SJCRH30 (cell line): ENCODE measurements at places on chromosomes 5 and 9. TPM values are rescaled to one million over a fixed set of nuclear protein-coding genes. Genes with fewer than 3 reads are reported as not detected.

GRCh38 chr5:123155446-123155960, 66.5 kb downstream of the PRDM6 start:
- no peak overlapping the region for H3K4me3 ChIP-seq
- H3K36me3 ChIP-seq, result no peaks in the 10 kb centered on the region
- no peaks in the 10 kb centered on the region for H3K27me3 ChIP-seq
- H3K4me1 ChIP-seq, result peaks cover 9% of the 10 kb centered on the region; the same call in 1 of the 2 replicates

GRCh38 chr9:81416476-81417298, 272.7 kb downstream of the TLE1 start:
- no peaks in the 10 kb centered on the region for H3K36me3 ChIP-seq
- H3K4me1 ChIP-seq, result peaks cover 27% of the 10 kb centered on the region

Gene ADAMTSL1
- 2.5 and 3.3 TPM in 2 replicates for total RNA-seq

DNA sequence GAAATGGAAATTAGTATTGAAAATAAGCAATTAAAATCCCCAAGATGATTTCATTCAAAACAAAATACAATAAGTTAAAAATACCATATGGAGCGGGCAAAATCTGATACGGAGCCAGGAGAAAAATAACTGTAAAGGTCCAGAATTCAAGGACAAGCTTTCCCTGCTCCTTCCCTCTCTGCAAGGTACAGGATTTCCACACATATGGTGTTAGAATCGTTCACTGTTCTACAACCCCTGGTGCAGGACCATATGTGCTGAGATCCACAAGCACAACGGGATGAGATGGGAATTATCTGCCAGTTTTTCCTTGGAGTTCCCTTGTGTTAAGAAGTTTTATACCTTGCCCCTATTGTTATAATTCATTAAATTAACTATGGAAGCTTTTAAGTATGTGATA, 94.7 kb upstream of the DMAC1 start:
- H3K36me3 ChIP-seq, result no peaks in the 10 kb centered on the region
- no peaks in the 10 kb centered on the region for H3K4me1 ChIP-seq
- no peak overlapping the region for H3K27ac ChIP-seq
- no peaks in the 10 kb centered on the region for H3K27me3 ChIP-seq
- no peak overlapping the region for H3K4me3 ChIP-seq

Gene SLC4A9
- not detected in 2 replicates for total RNA-seq

- no peak overlapping the region for H3K27ac ChIP-seq
- DNase-seq, result no peak
- no peaks in the 10 kb centered on the region for H3K27me3 ChIP-seq
- H3K4me3 ChIP-seq, result no peak overlapping the region
Measured at GRCh38 chr5:155987265-155987810, 339.6 kb upstream of the SGCD start.

GRCh38 chr5:147831465-147831864, at the start of gene SPINK1:
Gene SPINK1 (minus strand): TSS chr5:147831671. CDS start chr5:147831577, 94 bp downstream.
- H3K4me3 ChIP-seq, result no peak within 1 kb of the TSS
- H3K36me3 ChIP-seq, result no peaks in the 10 kb centered on the region

GRCh38 chr9:129696944-129697655, 31.7 kb downstream of the PRRX2 start:
- H3K27me3 ChIP-seq, result no peaks in the 10 kb centered on the region
- peaks cover 36% of the 10 kb centered on the region for H3K4me1 ChIP-seq
- DNase-seq, result peak; percentile 55
- H3K36me3 ChIP-seq, result no peaks in the 10 kb centered on the region

GRCh38 chr9:125413579-125413978, 152.0 kb downstream of the GAPVD1 start:
- no peak overlapping the region for H3K27ac ChIP-seq
- no peak for DNase-seq
- no peak overlapping the region for H3K4me3 ChIP-seq
- no peaks in the 10 kb centered on the region for H3K4me1 ChIP-seq

Gene MARVELD2
- 0.20 and 0.28 TPM in 2 replicates for total RNA-seq

DNA sequence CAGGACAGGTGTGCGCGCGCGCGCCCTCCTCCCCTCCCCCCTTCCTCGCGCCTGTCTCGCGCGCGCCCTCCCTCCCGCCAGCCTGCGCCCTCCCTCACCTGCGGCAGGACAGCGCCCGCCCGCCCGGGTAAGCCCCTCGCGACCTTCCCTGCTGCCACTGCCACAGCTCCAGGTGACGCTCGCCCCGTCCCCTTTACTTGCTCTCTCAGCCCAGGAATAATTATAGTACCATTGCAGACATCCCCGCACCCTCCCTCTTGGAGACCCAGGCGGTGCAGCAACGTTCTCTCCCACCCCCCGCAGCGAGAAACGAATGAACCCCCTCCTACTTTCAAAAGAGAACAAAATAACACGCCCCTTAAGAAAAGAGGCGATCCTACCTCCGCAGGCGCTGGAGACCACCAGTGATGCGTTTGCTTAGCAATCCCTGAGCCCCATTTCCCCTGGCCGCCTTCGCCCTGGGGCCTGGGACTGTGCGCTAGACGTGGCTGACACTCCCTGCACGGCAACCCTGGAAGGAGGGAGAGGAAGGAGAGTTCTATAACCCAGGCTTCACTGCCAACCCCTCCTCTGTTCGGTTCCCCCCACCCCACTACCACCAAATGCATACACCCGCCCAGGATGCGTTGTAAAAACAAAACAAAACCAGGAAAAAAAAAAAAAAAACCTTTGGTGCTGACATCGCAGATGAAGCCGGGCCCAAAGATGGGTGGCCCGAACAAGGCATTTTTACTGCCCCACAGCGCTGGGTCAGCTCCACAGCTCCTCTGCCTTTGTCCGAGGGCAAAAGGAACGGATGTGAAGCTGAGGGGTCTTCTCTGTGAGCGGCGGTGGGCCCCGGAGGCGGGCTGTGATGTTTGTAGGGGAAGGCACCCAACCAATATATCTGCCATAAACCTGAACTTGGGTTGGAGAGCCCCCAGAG, 5.6 kb upstream of the PURA start:
- no peaks in the 10 kb centered on the region for H3K27me3 ChIP-seq
- peaks cover 3% of the 10 kb centered on the region; the same call in 1 of the 2 replicates for H3K4me1 ChIP-seq
- peak; percentile 40 for DNase-seq
- H3K36me3 ChIP-seq, result no peaks in the 10 kb centered on the region

GRCh38 chr5:78926252-78926651, 58.9 kb downstream of the ARSB start:
- no peak for DNase-seq
- H3K27me3 ChIP-seq, result no peaks in the 10 kb centered on the region
- H3K36me3 ChIP-seq, result no peaks in the 10 kb centered on the region
- H3K4me1 ChIP-seq, result no peaks in the 10 kb centered on the region
- no peak overlapping the region for H3K4me3 ChIP-seq

DNA sequence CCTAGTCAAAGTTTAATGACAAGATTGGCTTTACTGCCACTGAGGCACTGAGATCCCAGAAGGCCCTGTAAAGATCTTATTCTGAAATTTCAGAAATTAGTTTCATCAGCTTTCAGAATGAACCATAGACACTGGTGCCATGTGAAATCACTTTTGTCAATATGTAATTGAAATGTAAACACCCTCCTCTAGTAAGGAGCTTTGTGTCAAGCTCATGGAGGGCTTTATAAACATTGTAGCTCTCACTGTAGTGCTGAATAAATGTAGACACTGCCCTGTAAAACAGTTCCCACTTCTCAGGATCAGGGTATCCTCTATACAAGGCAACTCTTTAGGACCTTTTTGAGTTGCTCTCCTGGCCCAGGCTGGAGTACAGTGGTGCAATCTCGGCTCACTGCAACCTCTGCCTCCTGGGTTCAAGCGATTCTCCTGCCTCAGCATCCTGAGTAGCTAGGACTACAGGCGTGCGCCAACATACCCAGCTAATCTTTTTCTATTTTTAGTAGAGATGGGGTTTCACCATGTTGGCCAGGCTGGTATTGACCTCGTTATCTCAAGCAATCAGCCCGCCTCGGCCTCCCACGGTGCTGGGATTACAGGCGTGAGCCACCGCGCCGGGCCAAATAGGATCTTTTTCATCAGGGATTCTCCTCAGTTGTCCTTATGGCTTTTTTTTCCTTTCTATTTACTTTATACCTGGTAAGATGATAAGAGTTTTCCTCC, 1823.9 kb upstream of the CDH9 start:
- H3K36me3 ChIP-seq, result no peaks in the 10 kb centered on the region
- no peaks in the 10 kb centered on the region for H3K4me1 ChIP-seq
- DNase-seq, result peak; percentile 2
- no peak overlapping the region for H3K27ac ChIP-seq
- no peak overlapping the region for H3K4me3 ChIP-seq
- no peaks in the 10 kb centered on the region for H3K27me3 ChIP-seq

- H3K4me1 ChIP-seq, result no peaks in the 10 kb centered on the region
- H3K36me3 ChIP-seq, result no peaks in the 10 kb centered on the region
- DNase-seq, result no peak
- no peak overlapping the region for H3K4me3 ChIP-seq
Measured at GRCh38 chr9:16238623-16239138, 631.8 kb downstream of the BNC2 start.

DNA sequence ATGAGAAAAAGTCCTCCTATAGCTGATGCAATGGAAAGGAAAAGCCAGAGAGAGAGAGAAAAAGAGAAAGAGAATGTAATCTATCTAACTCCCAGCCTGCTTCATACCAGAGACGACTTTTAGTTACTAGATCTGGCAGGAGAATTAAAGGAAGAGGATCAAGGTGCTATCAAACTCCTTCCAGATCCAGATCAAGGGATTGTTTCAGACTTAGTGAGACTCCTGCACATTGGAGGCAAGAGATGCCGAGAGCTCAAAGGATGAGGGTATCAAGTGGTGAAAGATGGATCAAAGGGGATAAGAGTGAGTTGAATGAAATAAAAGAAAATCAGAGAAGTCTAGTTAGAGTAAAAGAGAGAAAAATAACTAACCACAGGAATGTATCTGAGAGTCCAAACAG, 478.6 kb downstream of the KIF4B start:
- DNase-seq, result no peak
- no peaks in the 10 kb centered on the region for H3K27me3 ChIP-seq
- H3K4me3 ChIP-seq, result no peak overlapping the region
- no peak overlapping the region for H3K27ac ChIP-seq
- no peaks in the 10 kb centered on the region for H3K4me1 ChIP-seq

- no peak for DNase-seq
- no peaks in the 10 kb centered on the region for H3K36me3 ChIP-seq
- H3K4me3 ChIP-seq, result peak overlapping the region; percentile 57
Measured at GRCh38 chr9:23538067-23538402, 288.0 kb downstream of the ELAVL2 start.

DNA sequence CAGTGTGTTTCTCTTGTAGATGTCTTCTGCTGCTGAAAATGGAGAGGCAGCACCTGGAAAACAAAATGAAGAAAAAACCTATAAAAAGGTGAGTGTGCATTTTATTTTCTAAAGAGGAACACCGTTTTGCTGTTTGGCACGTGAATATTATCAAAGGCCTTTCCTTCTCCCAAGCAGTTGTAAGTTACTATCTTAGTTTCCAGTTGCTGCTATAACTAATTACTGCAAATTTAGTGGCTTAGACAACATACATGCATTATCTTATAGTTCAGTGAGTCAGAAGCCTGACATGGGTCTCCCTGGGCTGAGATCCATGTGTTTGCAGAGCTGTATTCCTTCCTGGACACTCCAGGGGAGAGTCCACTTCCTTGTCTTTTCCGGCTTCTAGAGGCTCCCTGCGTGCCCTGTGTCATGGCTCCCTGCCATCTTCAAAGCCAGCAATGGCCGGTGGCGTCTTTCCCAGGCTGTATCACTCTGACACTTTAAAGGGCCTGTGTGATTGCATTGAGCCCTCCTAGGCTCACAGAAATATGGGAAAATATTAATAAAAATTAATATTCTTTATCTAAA, 117.6 kb downstream of the PIP5K1B start:
- no peak overlapping the region for H3K4me3 ChIP-seq
- no peak for DNase-seq
- no peak overlapping the region for H3K27ac ChIP-seq

- no peaks in the 10 kb centered on the region for H3K27me3 ChIP-seq
- DNase-seq, result no peak
- H3K27ac ChIP-seq, result no peak overlapping the region
- H3K4me1 ChIP-seq, result no peaks in the 10 kb centered on the region
- H3K4me3 ChIP-seq, result no peak overlapping the region
Measured at GRCh38 chr5:88544671-88545070, 276.0 kb upstream of the TMEM161B start.

Gene MYORG
- total RNA-seq, result 1.7 and 1.8 TPM in 2 replicates

DNA sequence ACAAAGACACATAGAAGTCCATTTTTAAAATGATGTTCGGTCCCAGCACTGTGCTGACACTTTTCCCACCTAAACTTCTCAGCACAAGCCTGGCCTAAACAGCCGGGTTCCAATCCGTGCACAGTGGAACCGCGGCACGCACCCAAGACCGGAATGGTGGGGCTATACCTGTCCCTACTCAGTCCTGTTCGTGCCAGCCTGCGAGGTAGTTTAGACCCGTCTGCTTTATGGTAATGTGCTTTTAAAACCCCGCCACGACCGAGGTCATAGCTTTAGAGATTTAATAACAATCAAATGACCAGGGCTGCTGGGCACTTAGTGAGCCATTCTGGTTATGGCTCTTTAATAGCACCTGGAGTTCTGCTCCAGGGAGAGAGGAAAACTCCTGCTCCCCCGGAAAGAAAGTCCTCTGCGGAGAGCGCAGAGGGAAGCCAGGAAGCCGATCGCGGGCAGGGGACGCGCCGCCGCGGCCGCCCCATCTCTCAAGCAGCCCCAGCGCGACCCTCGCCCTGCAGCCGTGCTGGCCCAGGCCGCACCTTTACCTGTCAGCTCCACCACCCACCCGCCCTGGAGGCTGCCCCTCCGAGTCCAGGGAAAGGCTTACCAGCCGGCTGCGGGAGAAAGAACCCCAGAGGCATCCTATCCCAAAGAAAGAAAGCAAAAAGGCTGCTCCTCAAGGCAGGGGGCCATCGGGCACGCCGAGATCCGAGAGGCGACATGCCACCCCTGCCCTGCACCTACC, 511 bp downstream of the ARL15 start:
- no peaks in the 10 kb centered on the region for H3K4me1 ChIP-seq
- DNase-seq, result peak; percentile 31
- peak overlapping the region; percentile 75 for H3K4me3 ChIP-seq
- H3K27ac ChIP-seq, result peak overlapping the region; percentile 67
- no peaks in the 10 kb centered on the region for H3K27me3 ChIP-seq

DNA sequence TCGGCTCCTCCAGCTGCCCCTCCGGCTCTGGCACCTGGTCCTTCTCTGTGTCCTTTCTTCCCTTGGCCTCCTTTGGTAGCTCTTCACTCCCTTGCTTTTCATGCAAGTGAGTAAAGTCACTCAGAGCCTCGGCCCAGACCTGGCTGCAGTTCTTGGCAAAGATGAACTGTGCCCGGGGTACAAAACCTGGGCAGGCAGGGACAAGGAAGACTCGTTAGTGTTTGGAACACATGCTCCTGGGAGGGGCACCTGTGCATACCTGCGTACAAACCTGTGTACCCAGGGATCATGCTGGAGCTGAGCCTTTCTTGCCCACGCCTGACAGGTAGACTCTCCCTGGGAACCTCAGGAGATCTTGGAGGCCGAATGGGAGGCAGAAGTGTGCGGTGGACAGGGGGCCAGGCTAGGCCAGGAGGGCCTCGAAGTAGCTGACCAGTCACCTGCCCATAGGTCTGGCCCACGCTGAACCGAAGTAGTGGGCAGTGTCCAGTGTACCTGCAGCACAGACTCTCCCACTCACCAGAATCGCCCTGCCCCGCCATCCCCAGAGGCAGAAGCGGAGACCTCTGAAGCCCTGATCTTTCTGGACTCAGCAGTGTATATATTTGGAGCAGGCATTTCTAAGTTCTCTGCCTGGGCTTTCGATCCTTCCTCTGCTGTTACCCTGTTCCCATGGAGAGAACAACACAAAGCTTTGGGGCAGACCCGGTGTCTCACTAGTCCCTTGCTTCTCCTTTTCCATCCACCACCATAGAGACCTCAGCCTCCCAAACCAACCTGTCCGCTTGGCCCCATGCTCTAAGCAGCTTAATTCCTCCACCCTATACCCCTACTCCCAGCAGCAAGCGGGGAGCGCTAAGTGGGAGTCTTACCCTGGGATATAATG, 41.9 kb upstream of the TESK1 start:
- no peaks in the 10 kb centered on the region for H3K27me3 ChIP-seq
- H3K4me1 ChIP-seq, result peaks cover 13% of the 10 kb centered on the region
- H3K27ac ChIP-seq, result no peak overlapping the region
- no peaks in the 10 kb centered on the region for H3K36me3 ChIP-seq
- H3K4me3 ChIP-seq, result no peak overlapping the region
